ENCODE measurements at places on chromosomes 1 and 21.

- H3K4me3 ChIP-seq, result no peak overlapping the region
- H3K4me1 ChIP-seq, result no peaks in the 10 kb centered on the region
- peaks cover 2% of the 10 kb centered on the region for H3K27me3 ChIP-seq
- no peaks in the 10 kb centered on the region for H3K36me3 ChIP-seq
- H3K27ac ChIP-seq, result no peak overlapping the region
- DNase-seq, result no peak
Measured at GRCh38 chr1:181630838-181631237, 147.5 kb downstream of the CACNA1E start.

DNA sequence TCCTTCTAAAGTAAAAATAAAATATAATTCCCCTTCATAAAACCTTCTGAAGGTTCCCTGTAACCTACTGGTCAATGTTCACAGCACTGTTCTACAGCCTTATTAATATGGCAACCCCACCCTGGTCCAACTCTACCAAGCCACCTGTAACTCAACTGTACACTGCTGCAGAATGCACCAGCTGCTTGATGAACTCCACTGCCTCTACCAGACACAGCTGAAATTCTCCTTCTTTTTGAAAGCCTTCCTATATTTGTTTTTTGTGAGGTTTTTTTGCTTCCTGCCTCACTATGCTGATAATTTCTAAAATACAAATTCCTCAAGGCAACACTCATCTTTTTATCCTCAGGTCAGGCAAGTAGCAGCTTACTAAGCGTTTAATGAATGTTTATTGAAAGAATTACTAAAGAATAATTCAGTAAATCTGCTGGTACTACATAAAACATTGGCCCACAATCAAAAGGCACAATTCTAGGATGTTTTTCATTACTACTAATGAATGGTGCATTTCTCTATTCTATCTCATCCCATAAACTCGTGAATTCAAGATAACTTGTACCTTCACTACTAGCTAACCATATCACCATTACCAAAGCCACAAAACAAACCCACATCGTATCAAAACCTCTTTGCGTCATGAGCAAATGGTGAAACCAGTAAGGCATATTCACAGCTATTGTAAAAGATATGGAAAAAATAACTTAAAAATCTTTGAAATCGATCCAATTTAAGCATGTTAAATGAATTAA lies 2.4 kb downstream of the SSX2IP start:
- no peak overlapping the region for H3K27ac ChIP-seq
- DNase-seq, result no peak
- H3K36me3 ChIP-seq, result no peaks in the 10 kb centered on the region
- no peaks in the 10 kb centered on the region for H3K27me3 ChIP-seq
- no peak overlapping the region for H3K4me3 ChIP-seq

GRCh38 chr1:93675931-93676330 lies 5.7 kb downstream of the BCAR3 start:
- H3K27ac ChIP-seq, result no peak overlapping the region
- H3K27me3 ChIP-seq, result peaks cover 7% of the 10 kb centered on the region
- H3K4me3 ChIP-seq, result no peak overlapping the region
- no peak for DNase-seq
- peaks cover 6% of the 10 kb centered on the region for H3K4me1 ChIP-seq

DNA sequence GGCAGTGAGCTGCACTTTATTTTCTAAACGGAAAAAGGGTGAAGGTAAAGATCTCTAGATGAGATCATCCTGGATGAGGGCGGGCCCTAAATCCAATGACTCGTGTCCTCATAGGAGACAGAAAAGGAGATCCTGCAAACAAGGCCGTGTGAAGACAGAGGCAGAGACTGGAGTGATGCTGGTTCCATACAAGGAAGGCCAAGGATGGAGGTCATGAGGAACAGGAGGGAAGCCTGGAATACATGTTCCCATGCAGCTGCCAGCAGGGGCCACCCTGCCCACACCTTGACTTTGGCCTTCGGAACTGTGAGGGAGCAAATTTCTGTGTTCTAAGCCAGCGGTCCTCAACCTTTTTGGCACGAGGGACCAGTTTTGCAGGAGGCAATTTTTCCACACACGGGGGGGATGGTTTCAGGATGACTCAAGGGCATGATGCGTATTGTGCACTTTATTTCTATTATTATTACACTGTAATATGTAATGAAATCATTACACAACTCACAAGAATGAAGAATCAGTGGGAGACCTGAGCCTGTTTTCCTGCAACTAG lies 94.3 kb downstream of the PSMG1 start:
- H3K4me3 ChIP-seq, result no peak overlapping the region
- no peak overlapping the region for H3K27ac ChIP-seq
- no peaks in the 10 kb centered on the region for H3K27me3 ChIP-seq
- DNase-seq, result no peak

DNA sequence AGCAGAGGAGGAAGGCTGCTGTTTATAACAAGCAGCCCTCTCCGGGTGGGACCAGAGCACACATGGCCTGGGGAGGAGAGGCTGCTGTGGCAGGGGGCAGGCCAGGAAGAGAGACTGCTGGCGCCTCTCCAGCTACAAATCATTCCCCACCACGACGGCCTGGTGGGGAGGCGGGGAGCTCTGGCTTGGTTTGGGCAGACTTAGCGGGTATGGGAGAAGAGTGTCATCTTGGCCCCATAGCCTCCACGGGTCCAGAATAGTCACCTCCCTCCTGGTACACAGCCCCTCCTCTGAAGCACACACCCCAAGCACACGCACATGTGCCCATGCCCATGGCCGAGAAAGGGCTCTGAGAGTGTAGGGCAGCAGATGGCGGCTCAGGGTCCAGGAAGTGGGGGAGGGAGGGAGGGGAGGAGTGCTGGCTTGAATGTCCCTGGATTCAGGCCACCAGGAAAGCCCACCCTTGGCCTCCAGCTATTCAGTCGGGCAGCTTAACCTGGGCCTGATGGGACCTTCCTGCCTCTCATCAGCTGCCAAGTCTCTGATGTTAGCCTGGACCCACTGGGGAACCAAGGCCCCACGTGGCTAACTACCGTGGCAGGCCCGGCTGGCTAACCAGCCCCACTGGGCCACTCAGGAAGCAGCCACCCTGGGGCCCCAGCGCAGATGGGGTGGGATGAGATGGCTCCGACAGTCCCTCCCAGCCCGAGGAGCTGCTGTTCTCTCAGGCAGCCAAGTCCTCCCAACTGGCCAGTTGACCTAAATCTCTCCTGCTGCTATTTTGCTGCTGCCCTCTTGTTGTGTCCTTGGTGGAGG lies 10.9 kb downstream of the LRP8 start:
- H3K27me3 ChIP-seq, result no peaks in the 10 kb centered on the region
- H3K4me3 ChIP-seq, result no peak overlapping the region
- no peaks in the 10 kb centered on the region for H3K4me1 ChIP-seq
- DNase-seq, result no peak

DNA sequence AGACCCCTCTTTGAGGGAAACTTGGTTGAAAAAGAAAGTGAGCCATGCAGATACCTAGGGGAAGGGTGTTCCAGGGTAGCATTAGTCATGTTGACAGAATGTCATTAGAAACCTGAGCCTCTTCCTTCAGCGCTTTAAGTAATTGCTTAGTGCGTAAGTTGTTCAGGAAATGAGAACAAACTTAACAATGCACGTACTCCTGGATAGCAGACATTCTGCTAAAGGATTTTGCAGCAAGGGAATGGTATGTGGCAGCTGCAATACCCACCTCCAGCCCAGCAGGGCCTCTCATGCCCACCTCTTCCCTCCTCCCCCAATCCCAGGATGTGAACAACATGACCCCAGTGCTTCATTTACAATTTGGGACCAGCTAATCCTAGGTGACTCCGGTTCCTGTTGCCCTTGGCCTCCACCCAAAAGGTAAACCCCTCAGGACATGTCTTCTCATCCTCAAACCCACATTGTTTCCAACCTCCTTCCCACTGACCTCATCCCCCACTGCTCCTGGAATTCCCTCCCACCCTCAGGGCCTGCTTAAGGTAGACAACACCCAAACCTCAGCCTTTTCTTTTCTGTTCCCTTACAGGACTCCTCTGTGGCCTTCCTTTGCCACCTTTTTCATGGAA lies 98.0 kb upstream of the BCAR3 start:
- no peaks in the 10 kb centered on the region for H3K36me3 ChIP-seq
- H3K27ac ChIP-seq, result no peak overlapping the region
- DNase-seq, result no peak
- no peak overlapping the region for H3K4me3 ChIP-seq
- H3K4me1 ChIP-seq, result no peaks in the 10 kb centered on the region
- H3K27me3 ChIP-seq, result no peaks in the 10 kb centered on the region

DNA sequence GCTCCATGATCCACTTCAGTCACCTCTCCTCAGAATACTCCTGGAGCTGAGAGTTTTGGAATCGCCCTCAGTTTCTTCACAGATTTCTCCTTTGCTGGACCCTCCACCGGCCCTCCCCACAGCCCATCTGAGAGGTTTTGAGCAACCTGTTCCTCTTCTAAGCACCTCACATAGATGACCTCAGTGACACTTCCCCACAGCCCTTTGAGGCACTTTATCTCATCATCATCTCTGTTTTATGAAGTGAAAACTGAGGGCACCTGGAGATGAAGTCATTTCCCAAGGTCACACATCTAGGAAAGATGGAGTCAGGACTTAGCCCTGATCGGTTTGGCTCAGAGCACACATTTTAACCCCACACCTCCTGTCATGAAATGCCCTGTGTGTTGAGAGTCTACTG lies 76.8 kb upstream of the ZNF281 start:
- H3K27me3 ChIP-seq, result no peaks in the 10 kb centered on the region
- DNase-seq, result no peak
- H3K36me3 ChIP-seq, result no peaks in the 10 kb centered on the region
- H3K4me1 ChIP-seq, result peaks cover 12% of the 10 kb centered on the region

- peaks cover 11% of the 10 kb centered on the region for H3K4me1 ChIP-seq
- H3K27me3 ChIP-seq, result no peaks in the 10 kb centered on the region
- DNase-seq, result no peak
- no peak overlapping the region for H3K4me3 ChIP-seq
- no peaks in the 10 kb centered on the region for H3K36me3 ChIP-seq
Measured at GRCh38 chr1:116311193-116311592, 61.9 kb upstream of the ATP1A1 start.

- H3K27ac ChIP-seq, result peak overlapping the region; percentile 97
- no peaks in the 10 kb centered on the region for H3K27me3 ChIP-seq
- H3K4me1 ChIP-seq, result peaks cover 49% of the 10 kb centered on the region
- peak; percentile 49 for DNase-seq
Measured at GRCh38 chr1:203304391-203304918, 864 bp upstream of the BTG2 start.

DNA sequence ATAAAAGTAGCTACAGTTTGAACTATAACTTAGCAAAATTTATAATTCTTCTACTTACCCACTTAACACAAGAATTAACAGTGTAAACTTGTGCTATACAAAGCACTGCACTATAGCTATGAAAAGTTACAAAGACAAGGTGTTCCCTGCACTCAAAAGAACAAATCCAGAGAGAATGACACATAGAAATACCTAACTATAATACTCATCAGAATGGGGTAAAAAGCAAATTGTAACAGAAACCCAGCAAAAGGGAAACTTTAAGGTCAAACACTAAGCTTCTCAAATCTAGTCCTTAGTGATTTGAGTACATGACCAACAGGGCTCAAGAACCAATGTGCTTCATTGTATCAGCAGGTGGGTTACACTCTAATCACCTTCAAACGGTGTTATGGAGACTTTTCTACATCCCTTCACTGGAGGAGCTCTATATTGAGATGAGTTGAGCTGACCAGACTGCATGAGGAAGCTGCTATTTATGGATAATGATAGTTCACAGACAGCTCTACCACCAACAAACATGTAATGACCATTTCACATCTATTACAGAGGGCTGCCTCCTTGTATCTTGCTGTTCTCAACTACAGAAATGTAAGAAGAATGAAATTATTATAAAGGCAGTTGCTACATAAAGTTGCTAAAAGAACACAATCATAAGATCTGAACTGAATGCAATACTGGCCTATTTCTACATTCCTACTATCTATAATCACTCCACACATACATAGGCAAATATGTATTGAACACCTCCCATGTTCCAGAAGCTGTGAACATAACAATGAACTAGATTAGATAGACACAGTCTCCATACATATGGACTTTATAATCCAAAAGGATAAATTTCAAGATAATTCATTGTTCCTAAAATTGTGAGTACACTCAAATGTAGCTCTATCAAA lies 47.6 kb downstream of the PIK3R3 start:
- DNase-seq, result no peak
- no peaks in the 10 kb centered on the region for H3K27me3 ChIP-seq
- no peaks in the 10 kb centered on the region for H3K4me1 ChIP-seq

DNA sequence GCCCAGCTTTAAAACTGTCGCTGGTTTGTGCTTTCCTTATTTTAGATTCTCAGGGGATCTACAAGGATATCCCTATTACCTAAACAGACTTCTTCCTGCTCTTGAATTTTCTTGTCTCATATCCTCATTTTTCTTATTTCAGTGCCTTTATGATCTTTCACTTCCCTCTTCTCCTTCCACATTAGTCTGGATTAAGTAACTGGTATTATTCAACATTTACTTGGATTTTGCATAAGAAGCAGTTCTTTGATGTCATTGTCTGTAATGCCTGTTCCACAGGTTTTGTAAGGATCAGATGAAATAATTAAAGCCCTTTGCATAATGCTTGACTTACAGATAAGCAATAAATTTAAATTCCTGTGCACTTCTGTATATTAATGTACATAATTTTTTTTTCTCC lies 26.5 kb downstream of the CXADR start:
- no peak overlapping the region for H3K4me3 ChIP-seq
- DNase-seq, result no peak
- H3K27me3 ChIP-seq, result no peaks in the 10 kb centered on the region
- no peaks in the 10 kb centered on the region for H3K36me3 ChIP-seq
- H3K27ac ChIP-seq, result no peak overlapping the region
- H3K4me1 ChIP-seq, result no peaks in the 10 kb centered on the region

GRCh38 chr1:101338714-101339430 lies 102.1 kb downstream of the S1PR1 start:
- no peak for DNase-seq
- no peak overlapping the region for H3K27ac ChIP-seq
- no peak overlapping the region for H3K4me3 ChIP-seq
- no peaks in the 10 kb centered on the region for H3K36me3 ChIP-seq
- no peaks in the 10 kb centered on the region for H3K27me3 ChIP-seq
- H3K4me1 ChIP-seq, result no peaks in the 10 kb centered on the region

- no peaks in the 10 kb centered on the region for H3K27me3 ChIP-seq
- H3K4me1 ChIP-seq, result peaks cover 73% of the 10 kb centered on the region
- H3K4me3 ChIP-seq, result no peak overlapping the region
- H3K36me3 ChIP-seq, result no peaks in the 10 kb centered on the region
- peak; percentile 49 for DNase-seq
- peak overlapping the region; percentile 71 for H3K27ac ChIP-seq
Measured at GRCh38 chr1:23613191-23614031, 54.1 kb upstream of the ID3 start.

DNA sequence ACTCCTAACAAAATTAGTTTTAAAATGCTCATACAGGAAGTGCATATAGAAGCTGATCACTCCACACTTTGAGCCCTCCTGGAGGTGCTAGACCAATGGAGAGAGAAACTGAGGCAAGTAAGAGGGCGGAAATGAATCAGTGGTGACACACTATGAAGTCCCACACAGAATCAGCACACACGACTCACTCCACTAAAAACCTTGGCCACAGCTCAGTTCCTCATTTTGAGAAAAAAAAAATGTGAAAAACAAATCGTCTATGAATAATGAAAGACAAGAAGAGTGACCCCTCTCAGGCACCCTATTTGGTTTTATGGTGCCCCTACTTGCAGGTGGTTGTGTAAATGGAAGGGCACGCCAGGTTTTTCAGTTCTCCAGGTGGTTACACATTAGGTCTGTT lies 675.1 kb upstream of the BRINP3 start:
- no peaks in the 10 kb centered on the region for H3K4me1 ChIP-seq
- no peak overlapping the region for H3K4me3 ChIP-seq
- no peak for DNase-seq
- H3K27ac ChIP-seq, result no peak overlapping the region
- no peaks in the 10 kb centered on the region for H3K27me3 ChIP-seq
- no peaks in the 10 kb centered on the region for H3K36me3 ChIP-seq
